ENCODE measurements at places on chromosomes 1 and 21.

DNA sequence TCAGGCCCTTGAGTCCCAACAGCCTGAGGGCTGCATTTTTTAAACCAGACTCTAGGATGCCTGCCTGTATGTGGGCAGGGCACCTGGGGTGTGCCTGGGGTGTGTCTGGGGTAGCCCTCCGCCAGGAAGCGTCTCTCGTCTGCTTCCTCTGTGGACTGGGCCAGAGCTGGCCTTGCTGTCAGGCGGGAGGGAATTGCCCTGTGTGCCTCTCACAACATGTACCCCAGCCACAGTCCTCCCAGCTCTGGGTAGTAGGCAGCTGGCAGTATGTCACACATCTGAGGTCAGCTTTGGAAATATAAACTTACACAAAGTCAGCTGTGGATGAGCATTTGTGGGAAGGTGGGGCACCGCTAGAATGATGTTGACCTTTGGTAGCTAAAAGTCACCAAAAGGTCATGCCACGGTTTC, 13.0 kb downstream of the TRAF5 start:
- DNase-seq = no peak

GRCh38 chr1:206896261-206896660, 982 bp upstream of the IL24 start:
- no peak for DNase-seq

DNA sequence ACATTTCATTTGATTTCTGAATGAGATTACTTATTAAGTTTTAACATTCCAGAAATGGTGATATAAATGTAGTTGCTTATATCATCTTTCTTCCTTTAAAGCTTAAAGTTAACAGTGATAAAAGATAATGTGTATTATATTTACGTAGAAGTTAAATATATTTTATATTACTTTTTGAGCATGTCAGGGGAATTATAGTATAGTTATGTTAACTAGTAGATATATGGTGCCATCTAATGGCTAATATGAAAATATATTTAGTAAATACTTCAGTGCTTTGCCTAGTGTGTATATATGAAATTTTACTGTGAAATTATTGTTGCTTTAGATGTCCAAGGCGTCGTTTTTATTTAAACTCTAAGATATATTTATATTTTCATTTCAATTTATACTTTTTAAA, 51.5 kb downstream of the SYT14 start:
- peak; percentile 4 for DNase-seq

GRCh38 chr1:68132426-68133130, 82.2 kb upstream of the DIRAS3 start:
- DNase-seq = no peak

DNA sequence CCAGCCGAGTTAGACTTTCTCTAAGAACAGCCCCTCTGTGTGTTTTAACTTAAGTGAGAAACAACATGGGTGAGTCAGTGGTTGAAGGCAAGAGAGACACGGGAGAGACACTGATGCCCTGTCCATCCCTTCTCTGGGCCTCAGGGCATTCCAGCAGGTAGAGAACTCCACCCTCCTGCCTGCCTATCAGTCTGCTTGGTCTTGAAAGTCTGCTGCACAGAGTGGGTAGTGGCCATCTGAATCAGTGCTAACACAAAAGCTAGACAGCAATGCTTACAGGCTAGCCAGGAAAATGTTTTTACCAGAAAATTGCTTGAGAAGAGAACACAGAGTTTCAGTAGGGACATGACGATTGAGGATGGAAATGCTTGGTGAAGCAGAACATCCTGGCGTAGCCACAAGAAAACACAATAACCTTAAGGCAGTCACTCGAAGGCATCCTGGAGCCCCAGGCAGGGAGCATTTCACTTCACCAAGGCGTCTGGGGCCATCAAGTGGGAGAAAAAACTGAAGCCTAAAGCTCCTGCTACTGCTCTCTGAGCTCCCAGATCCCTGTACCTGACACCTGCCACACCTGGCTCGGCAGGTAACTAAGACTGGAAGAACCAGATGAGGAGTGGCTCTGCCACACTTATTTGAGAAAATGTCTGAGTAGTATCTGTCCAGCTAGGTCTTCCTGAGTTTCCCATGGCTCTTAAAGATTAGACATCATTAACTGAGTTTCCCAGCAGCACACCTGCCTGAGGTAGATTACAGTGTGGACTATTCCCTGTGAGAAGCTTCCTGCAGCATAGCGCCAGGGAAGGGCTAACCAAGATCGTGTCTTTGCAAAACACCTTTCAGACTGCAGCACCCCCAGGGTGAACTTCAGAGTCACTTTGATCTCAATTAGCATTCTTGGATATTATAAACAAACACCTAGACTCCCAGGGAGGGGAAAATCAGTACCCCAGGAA, 18.1 kb upstream of the LBR start:
- no peak for DNase-seq

- DNase-seq = no peak
These were observed 37.1 kb downstream of the LRRC40 start for GRCh38 chr1:70168283-70168682.

GRCh38 chr1:15259622-15260007, 12.6 kb downstream of the FHAD1 start:
- no peak for DNase-seq

DNA sequence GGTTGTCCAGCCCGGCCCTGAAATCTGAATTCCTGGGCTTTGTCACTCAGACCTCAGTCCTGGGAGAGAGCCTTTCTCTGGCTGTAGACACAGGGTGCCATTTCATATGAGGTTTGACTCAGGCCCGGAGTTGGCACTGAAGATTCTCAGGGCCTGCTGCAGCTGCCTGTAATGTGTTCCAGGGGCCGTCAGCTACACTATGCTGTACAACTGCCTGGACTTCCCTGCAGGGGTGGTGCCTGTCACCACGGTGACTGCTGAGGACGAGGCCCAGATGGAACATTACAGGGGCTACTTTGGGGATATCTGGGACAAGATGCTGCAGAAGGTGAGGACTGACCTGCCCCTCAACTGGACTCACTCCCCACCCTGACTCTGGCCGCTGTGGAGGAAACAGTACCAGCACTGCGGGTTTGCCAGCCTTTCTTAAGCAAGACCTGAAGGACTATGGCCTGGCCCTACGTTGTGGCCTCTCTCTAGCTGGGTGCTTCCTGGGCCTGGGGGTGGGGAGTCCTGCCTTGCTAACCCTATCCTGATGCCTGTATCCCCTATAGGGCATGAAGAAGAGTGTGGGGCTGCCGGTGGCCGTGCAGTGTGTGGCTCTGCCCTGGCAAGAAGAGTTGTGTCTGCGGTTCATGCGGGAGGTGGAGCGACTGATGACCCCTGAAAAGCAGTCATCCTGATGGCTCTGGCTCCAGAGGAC, 18.9 kb downstream of the FAAH start:
- no peak for DNase-seq

DNA sequence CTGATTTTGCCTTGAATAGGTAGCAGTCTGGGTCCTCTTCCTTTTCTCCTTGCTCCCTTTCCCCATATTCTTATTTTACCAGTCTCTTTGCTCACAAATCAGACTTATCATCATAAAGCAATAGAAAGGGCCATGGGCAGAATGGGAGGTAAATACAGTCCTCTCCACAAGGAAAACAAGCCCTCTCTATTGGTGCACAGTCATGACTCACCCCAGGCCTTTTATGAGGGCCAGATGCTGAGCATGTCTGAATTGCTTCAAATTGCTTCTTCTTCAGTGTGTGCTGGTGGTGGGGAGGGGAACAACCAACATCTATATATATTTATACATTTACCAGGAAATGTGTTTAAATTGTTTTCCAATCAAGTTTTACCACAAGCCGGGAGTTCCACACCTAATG, 75.2 kb downstream of the GFI1 start:
- no peak for DNase-seq

DNA sequence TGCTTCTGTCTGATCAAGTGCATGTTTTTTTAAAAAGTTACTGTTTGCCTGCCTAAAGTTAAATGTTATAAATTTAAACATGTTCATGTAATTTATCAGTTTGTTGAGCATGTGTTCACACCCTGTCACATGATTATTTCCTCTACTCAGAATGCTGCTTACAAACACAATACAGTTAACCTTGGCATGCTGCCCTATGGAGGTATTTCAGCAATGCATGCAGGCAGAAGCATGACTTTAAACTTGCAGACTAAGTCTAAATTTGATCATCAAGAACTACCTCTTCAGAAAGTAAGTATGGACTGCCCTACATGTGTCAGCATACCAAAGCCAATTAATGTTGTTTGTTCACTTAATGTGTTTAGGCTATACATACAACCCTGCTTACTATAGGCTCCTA, 161.6 kb downstream of the LRRC40 start:
- peak; percentile 73 for DNase-seq

- DNase-seq = no peak
These were observed 122.1 kb upstream of the IFFO2 start for GRCh38 chr1:19078536-19078935.

DNA sequence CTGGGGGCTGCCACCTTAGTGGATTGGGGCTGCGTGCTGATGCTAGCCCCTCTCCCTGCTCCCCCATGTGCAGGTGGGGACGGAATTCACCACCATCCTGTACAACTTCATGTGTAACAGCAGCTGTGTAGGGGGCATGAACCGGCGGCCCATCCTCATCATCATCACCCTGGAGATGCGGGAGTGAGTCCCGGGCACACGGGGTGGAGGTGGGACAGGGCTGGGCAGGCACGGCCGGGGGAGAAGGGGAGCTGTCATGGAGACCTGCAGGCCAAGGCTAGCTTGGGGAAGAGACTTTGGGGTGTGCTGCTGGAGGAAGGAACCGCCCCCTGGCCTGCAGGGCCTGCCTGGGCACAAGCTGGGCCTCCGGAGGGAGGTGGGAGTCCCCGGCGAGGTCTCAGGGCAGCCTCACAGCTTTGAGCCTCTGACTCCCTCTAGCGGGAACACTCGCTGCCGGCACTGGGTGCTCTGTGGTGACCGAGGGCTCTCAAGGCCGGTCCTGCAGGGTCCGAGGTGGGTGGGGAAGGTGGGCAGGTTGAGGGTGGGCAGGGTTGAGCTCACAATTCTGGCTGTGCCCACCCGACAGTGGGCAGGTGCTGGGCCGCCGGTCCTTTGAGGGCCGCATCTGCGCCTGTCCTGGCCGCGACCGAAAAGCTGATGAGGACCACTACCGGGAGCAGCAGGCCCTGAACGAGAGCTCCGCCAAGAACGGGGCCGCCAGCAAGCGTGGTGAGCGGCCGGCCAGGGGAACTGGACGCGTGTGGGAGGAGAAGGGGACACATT, 25.0 kb upstream of the CCDC27 start:
- no peak for DNase-seq

GRCh38 chr1:110787328-110788071, 85.4 kb upstream of the CD53 start:
- DNase-seq = no peak

- no peak for DNase-seq
These were observed 387.3 kb downstream of the LMX1A start for GRCh38 chr1:164969253-164969652.

GRCh38 chr1:169844941-169845608, 48.6 kb downstream of the SCYL3 start:
- no peak for DNase-seq

GRCh38 chr1:226110249-226111097, 48.0 kb downstream of the H3-3A start:
- peak; percentile 70 for DNase-seq

GRCh38 chr1:109365642-109366204, 32.0 kb downstream of the SORT1 start:
- DNase-seq = no peak

- no peak for DNase-seq
These were observed 11.2 kb downstream of the AGO1 start for GRCh38 chr1:35894183-35894582.

DNA sequence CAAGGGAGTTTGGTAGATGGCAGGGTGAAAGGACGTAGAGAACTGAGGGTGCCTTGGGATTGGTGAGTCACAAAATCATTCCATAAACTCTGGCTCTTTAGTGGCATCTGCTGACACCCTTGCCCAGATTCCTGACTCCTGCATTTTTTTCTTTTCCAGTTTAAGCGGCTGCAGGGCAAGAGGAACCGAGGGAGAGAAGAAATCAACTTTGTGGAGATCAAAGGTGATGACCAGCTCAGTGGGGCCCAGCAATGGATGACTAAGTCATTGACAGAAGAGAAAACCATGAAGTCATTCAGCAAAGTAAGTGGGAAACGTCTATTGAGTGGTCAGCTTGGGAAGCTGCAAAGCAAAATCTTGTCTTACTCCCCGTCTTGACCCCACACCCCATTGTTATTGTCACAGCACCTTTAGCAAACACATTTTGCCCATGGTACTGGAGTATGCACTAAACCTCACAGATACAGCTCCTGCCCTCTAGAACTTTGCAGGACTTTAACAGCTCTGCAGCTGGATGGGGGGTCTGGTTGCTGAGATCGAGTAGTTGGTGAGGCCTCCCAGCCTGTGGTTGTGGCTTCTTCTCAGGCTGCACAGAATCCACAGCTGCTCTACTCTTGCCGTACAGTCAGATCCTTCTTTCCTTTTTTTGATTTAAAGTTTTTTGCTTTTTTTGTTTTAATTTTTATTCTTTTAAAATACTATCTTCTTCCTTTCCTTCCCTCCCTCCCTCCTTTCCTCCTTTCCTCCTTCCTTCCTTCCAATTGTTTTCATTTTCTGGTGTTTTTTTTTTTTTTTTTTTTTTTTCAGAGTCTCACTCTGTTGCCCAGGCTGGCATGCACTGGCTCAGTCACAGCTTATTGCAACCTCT, 21.9 kb downstream of the SH2D2A start:
- no peak for DNase-seq

- DNase-seq = peak; percentile 83
These were observed 2.1 kb upstream of the PFKL start for GRCh38 chr21:44297525-44298290.

DNA sequence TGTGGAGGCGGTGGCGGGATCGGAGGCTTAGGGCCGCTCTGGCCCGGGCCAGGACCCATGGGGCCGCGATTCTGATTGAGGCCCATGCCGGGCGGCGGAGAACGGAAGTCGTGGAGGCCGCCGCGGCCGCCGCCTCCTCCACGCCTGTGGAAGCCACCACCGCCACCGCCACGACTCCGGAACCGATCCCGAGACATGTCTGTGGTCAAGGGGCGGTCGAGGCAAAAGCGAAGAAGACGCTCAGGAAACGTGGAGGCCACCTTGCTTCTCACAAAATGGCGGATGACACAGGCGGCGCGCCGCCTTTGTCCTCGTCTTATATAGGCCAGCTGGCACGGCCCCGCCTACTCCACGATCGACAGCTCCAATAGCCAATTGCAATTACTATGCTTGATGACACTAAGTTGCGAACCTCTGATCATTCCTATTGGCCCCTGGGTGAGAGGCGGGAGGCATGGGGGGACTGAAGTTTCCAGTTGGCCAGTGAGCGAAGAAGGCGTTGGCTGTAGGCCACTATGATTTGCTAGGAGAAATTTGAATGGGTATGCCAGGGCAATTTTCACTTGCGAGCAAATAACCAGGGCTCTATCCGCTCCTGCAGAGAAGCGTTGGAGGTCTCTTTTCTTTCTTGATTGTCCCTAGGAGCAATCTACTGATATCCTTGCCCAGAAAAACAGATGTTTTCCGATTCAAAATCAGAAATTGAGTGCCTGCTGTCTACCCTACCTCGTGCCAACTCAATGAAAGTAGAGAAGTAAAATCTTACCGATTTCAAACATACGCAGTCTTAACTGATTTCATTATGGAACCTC, at the start of gene SFPQ:
Gene SFPQ, minus strand, starts transcription at position 293 of the 812 bp plus-strand sequence. Its CDS starts 96 bp downstream, at position 197.
- DNase-seq = peak; percentile 97
